NCI-H1436 treated with DMSO at 0.1 percent for 48 hours (cell line): ENCODE measurements at places on chromosomes 2 and 18.

- no peak for DNase-seq
These were observed 359 bp downstream of the FRZB start for GRCh38 chr2:182866095-182866460.

DNA sequence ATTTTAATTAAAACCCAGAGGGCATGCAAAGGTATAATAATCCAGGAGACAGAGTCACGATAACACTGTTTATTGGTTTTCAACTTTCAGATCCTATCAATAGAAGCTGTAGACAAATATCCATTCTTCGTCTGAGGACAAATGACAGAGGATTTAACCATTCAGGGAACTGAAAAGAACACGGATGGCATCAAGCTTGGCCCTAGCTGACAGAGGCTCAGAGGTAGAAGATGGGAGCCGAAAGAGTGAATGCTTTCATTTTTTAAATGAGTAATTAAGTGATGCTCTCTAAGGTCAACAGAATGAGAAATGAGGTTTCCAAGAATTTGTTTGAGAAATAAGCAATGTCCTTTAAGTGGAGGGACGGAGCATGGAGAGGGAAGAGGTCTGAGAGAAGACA lies 62.1 kb downstream of the BCL2 start:
- no peak for DNase-seq

- DNase-seq, result no peak
These were observed 265.0 kb upstream of the SLC8A1 start for GRCh38 chr2:40716879-40717278.

DNA sequence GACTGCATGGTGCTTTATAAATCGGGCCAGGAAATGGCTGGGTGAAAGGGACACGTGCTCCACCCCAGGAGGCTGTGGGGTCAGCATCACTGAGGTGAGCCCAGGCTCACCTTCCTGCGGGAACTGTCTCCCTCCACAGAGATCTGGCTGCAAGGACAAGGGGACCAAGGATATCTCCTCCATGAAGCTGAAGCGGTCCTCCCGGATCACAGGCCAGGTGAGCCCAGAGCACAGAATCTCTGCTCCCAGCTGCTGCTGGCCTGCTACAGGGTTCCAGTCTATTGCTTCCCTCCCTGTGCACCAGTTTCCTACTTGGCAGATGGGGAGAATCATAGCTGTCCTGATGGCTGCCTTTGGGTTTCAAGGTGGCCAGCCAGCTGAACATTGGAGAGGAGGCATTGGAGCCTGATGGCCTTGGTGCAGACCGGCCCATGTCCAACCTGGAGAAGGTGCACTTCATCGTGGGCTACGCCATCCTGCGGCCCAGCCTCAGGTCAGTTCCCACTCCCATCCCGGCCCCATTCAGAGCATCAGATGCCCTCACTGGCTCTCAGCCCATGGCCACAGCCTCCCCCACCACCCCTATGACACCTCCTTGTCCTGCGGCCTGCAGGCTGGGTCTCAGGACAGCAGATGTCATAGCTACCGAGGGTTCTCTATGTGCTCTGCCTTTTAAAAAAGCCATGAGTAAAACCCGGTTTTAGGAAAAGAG lies 33.7 kb upstream of the GPR17 start:
- no peak for DNase-seq

- no peak for DNase-seq
These were observed 109.1 kb upstream of the PID1 start for GRCh38 chr2:229380101-229380625.

DNA sequence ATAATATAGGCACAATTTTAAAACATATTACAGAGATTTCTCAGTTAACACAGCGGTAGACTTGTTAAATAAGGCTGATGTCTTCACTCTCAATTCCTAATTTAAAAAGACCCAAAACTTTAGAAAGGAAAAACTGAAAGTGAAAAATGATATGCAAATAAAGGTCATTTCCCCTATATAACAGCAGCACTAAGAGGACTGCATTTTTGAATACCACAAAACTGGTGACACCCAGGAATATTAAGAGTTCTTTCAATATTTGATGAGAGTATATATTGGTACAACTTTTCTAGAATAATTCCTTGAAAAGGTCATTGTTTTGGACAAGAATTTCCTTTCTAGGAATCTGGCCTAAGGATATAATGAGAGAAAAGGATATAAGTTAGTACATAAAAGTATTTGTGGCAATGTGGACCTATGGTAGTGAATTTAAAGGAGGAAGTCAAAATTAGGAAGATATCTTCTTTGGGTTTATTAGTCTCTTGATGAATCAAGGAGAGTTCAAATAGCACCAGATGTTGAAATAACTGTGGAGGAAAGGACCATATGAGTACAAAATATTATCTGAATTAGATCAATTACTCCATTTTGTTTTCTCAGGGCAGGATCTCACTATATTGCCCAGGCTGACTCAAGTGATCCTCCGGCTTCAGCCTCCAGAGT lies 70.3 kb downstream of the TMEM237 start:
- no peak for DNase-seq

GRCh38 chr2:202760848-202761247 lies 110.7 kb downstream of the ICA1L start:
- DNase-seq, result no peak

DNA sequence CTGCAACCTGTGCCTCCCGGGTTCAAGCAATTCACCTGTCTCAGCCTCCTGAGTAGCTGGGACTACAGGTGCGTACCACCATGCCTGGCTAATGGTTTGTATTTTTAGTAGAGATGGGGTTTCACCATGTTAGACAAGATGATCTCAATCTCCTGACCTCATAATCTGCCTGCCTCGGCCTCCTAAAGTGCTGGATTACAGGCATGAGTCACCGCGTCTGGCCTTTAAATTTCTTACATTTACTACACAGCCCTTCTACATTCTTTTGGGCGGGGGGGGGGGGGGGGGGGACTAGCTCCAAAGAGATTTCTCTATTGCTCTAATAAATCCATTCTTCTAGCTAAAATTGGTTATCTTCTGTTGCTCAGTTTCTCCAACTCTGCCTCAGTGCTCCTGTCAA lies 964.9 kb upstream of the ACVR2A start:
- DNase-seq, result no peak

DNA sequence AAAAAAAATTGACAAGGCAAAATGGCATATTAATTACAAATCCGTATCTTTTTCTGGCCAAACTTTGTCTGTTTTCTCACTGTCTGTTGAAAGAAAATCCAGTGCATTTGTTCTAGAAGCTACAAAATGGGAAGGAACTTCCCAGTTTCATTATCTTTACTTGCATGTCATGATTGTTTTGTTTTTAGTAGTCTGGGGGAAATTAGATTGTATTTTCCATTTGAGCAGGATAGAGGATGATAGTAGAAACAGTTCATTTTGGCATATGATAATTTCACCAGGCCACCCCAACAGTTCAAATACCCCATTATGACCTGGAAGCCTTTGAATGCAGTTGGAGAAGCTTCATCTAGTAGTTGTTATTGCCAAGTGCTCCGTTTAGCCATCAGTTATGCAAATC lies 77.5 kb upstream of the RANBP2 start:
- DNase-seq, result no peak

- DNase-seq, result no peak
These were observed 119.6 kb downstream of the ZFP36L2 start for GRCh38 chr2:43106559-43107527.

DNA sequence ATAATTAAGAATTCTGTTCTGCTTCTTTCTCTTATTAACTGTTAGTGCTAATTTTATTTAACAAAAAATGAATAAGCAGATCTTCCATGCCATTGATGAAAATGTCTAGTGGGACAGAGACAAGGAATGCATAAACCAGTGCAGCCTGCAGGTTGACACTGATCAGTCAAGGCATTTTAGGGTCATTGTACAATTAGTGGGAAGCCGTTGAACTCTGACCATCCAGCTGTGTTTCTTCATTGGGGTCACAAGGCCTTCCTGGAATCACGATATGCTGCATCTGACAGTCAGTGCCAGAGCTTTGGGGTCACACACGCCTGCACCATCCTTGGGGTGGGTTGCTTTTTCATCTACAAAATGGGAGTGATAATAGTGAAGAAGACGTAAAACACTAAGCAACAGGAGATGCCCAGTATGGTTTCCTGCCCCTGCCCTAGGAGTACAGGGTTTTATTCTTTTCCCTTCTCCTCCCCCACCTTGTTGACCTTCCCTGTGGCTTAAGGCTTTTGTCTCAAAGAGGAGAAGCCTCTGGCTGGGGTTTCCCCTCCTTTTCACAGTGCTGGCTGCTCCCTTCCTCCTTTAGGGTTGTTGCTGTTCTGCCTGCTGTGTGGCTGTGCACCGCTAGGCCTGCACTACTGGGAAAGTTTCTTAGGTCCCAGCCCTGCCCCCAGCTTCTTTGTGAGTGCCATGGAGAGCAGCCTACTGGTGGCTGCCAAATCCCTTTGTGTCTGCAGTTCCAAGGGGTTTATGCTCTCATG lies 245.6 kb downstream of the TPGS2 start:
- no peak for DNase-seq

DNA sequence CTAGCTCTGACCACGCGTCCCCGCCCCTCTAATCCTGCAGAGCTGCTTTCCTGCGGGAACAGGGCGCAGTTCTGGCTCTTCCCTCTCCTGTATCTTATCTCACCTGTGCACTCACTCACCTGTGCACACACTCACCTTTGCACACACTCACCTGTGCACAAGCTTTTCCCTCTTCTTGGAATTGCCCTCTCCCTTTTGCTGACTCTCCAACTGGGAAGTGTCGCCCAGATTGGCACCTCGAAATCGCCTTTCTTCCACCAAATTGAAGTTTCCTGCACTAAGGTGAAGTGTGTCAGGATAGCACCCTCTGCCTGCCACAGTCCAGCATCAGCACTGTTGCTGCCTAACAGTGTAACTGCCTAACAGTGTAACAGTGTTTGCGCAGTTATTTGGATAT lies 566 bp upstream of the CMPK2 start:
- DNase-seq, result no peak

- no peak for DNase-seq
These were observed 207.2 kb downstream of the KLHL29 start for GRCh38 chr2:23592061-23592685.

GRCh38 chr2:232310696-232311095 lies 67.9 kb upstream of the ALPP start:
- no peak for DNase-seq

- no peak for DNase-seq
These were observed 218.2 kb downstream of the HRH4 start for GRCh38 chr18:24678626-24679025.
